Stimulated activated CD4-positive, alpha-beta T cell treated with anti-CD3 and anti-CD28 coated beads, Interleukin-4, amount 100 ng/mL, for 4 hours (primary cell): ENCODE measurements at places on chromosomes 3 and 15.

DNA sequence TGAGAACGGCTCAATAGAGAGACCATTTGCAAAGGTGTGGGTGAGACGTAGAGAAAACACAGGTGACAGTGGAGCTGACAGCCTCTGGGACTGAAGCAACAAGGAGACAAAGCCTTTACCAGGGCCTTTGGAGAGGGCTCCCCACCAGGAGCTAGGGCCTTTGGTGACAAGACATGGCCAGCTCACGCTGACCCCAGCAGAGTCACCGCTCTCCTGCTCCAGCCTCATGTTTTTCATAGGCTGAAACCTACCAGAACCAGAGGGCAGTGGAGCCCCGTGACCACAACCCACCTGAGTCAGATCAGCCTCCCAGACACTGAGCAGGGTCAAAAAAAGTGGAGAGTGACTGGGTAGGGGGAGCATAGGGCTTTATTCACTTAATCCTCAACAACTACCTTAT lies 214.7 kb downstream of the SHQ1 start:
- DNase-seq = no peak

DNA sequence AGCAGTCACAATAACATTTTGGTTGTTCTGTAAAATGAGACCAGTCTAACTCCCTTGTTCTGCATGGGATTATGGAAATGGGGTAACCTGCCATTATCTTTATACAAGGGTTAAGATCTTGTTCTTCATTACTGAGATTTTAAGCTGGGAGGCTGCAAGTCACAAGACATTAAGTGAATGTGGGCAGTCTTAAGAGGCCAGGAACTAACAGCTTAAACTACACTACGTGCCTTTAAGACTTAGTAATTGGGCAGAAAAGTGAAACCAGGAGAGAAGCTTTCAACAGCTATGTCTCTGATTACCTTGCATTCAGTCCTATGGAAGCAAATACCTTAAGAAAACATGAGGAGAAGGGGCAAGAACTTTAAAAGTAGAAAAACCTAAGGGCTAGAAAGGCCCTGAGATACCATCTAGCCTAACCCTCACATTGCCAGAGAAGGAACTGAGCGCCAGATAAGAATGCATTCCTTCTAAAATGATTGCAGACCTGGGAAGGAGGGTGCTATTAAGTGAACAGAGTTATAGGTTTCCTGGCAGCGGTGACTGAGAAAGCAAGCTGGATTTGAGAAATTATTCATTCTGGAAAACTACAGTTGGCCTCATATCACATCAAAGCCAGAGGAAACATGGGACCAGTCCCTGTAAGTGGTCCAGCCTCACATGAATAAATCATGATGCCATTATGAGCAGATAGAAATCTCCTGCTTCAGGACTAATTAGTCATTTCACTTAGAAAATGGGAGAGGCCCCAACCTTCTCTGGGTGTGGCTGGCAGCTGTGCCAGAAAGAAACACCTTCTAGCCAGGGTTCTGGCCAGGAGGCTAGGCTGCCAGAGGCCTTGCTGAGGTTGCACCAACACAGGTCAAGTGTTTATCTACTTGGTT lies 32.9 kb downstream of the DAPK2 start:
- DNase-seq = no peak

DNA sequence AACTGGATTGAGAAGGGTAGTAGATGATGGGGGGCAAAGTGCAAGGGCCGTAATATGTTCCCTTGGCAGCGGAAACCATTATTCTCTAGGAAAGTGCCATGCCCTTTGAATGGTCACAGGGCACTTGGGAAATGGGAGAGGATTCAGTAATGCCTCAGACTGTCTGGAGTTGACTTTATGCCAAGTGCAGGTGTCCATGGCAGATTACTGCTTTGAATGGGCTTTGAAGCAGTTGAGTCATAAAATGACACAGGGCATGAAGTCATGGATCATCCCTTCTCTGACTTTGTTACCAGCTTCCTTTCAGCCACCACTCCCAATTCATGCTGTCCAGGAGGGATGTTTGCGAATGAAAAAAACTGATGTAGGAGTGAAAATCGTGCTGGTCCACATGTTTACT lies 20.1 kb downstream of the AADACL2 start:
- DNase-seq = no peak

- DNase-seq = no peak
These were observed 706.5 kb upstream of the UBE2E2 start for GRCh38 chr3:22496641-22497040.

GRCh38 chr15:90801803-90802202 lies 66.6 kb upstream of the FURIN start:
- no peak for DNase-seq

- no peak for DNase-seq
These were observed 20.2 kb downstream of the CCR1 start for GRCh38 chr3:46187876-46188275.

- DNase-seq = no peak
These were observed 51.1 kb downstream of the IFT57 start for GRCh38 chr3:108171106-108171505.

GRCh38 chr15:70006259-70007147 lies 91.2 kb downstream of the TLE3 start:
- no peak for DNase-seq

DNA sequence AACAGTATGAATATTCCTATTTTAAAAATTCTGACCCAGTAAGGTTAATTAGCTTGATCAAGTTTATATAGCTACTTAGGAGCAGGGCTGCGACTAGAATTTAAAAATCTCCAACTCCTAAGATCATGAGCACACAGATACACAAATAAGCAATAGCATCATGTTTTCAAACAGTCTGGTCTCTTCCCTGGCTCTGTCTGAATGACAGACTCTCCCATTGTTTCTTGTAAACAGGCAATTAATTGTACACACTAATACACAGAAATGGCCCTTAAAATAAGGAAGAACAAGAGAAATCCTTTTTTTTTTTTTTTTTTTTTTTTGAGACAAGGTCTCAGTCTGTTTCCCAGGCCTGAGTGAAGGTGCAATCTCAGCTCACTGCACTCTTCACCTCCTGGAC lies 1064.4 kb upstream of the CFAP20DC start:
- DNase-seq = no peak

GRCh38 chr15:101035611-101036010 lies 116.5 kb downstream of the LRRK1 start:
- DNase-seq = no peak

GRCh38 chr3:38541806-38542205 lies 45.7 kb downstream of the EXOG start:
- no peak for DNase-seq

- DNase-seq = no peak
These were observed 54.6 kb downstream of the MCCC1 start for GRCh38 chr3:183044547-183045229.

DNA sequence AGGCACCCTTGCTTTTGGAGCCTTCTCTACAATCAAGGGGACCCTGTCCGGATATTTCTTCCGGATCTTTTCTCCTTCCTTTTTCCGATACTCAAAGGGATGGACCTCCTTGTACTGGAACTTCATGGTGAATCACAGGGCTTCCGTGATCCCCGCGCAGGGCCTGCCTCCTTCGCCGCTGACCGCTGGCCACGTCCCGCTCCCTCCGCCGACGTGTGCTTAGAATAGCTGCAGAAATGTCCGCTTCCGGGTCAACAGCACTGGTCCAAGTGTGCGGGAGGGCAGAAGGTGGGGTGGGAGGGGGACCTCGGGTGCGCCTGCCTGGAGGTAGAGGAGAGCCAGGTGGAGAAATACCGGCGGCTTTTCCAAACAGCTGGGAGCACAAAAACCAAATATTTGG lies 3.0 kb upstream of the ZNF774 start:
- DNase-seq = no peak

DNA sequence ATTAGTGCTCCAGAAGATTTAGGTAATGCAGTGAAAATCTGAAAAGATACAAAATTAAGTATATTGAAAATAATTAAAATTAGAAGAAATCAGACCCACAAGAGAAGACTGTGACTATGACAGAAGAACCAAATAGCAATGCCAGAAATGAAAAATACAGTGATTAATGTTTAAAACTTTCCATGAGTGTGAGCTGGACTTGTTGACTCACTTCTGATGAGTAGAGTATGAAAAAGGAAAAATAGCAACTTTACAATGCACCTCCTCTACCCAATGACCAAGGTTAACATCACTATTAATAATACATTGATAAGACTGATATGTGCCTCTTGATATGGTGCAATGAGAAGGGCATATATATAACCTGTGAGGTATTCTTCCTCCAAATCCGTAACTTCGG lies 39.3 kb upstream of the SLC22A13 start:
- DNase-seq = no peak

DNA sequence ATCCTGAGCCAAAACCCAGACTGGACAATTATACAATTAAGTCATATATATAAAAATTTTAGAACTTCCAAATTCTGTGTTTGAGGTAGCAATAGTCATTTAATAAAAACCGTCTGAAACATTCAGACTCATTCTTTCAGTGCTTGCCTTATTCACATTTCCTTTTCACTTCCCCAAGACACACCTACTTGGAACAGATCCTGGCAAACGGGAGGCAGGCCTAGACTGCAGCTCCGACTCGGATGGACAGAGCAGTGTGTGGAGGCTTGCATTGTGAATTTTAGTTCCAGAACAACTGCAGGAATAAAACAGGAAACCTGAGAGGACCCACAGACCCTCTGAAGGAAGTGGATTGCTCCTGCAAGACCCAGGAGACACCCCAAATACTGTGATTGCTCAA lies 341.4 kb downstream of the CNTN3 start:
- no peak for DNase-seq
